Nephron progenitor cell (in vitro differentiated cells): ENCODE measurements at places on chromosomes 6 and 20.

- H3K27ac ChIP-seq = peak overlapping the region; percentile 19
- H3K36me3 ChIP-seq = peaks cover 11% of the 10 kb centered on the region
- peak overlapping the region; percentile 88 for H3K4me3 ChIP-seq
- peaks cover 10% of the 10 kb centered on the region for H3K27me3 ChIP-seq
- no peak for DNase-seq
- H3K4me1 ChIP-seq = peaks cover 44% of the 10 kb centered on the region
Measured at GRCh38 chr6:41938590-41939175, 2.9 kb downstream of the CCND3 start.

DNA sequence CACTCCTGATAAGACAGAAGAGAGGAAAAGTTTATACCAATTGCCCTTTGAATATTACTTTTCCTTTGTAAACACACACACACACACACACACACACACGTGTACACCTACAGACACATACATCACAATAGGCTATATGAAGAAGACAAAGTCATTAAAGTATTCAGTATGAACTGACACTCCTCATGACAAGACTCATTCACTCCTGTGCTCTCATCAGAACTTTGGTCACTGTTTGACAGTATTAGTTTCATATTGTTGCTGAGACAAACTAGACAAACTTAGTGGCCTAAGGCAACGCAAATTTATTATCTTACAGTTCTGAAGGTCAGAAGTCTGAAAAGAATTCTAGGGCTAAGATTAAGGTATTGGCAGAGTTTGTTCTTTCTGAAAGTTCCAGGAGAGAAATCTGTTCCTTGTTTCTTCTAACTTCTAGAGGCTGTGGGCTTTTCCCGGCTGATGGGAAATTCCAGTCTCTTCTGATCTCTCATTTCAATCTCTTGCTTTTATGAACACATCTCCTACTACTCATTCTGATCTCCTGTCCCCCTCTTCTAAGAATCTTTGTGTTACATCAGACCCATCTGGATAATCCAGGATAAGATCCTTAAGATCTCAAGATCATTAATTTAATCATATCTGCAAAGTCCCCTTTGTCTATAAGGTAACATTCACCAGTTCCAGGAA lies 171.3 kb downstream of the HACE1 start:
- no peak for DNase-seq
- peak overlapping the region; percentile 89 for H3K27ac ChIP-seq
- no peaks in the 10 kb centered on the region for H3K27me3 ChIP-seq
- H3K4me3 ChIP-seq = no peak overlapping the region

DNA sequence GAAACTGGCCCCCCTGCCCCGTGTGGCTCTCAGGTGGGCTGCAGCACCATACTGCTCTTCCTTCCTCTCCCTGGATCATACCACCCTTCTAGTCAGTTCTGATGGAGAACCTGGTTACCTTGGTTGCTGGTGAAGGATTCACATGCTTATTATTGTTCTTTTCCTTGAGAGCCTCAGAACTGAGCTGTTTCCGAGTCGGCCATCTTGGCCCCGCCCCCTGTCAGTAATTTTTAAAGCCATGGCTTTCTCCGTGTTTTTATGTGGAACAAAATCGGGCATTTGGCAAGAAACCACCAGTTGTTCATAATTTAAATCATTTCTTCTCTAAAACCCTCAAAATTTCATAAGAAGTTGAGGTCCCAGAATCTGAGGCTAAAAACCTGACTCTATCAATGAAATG lies 493.8 kb downstream of the NKAIN2 start:
- no peak overlapping the region for H3K27ac ChIP-seq
- peaks cover 11% of the 10 kb centered on the region for H3K4me1 ChIP-seq
- H3K27me3 ChIP-seq = no peaks in the 10 kb centered on the region
- peaks cover 6% of the 10 kb centered on the region for H3K36me3 ChIP-seq

DNA sequence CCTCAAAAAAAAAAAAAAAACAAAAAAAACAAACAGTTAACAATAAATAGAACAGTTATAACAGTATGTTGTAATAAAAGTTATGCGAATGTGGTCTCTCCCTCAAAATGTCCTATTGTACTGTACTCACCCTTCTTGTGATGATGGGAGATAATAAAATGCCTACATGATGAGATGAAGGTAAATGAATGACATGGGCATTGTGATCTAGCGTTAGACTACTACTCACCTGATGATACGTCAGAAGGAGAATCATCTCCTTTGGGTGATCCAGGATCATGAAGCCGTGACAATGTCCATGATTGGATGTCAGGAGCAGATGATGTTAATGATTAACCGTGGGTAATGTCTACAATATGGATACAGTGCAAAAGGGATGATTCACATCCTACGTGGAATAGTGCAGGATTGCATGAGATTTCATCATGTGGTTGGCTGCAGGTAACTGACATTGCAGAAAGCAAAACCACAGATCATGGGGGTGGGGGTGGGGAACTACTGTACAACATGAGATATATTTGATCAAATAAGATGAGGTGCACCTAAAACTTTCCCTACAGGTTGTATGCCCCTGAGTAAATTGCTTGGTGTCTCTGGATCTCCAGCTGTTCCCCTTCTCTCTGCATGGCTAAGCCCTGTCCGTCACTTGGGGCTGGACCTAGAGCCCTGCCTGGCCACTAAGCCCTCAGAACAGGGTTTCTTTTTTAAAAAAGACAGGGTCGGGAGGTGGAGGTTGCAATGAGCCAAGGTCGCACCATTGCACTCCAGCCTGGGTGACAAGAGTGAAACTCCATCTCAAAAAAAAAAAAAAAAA lies 6.2 kb upstream of the RBCK1 start:
- no peak overlapping the region for H3K27ac ChIP-seq
- H3K27me3 ChIP-seq = peaks cover 17% of the 10 kb centered on the region
- H3K36me3 ChIP-seq = peaks cover 4% of the 10 kb centered on the region
- peaks cover 15% of the 10 kb centered on the region for H3K4me1 ChIP-seq

DNA sequence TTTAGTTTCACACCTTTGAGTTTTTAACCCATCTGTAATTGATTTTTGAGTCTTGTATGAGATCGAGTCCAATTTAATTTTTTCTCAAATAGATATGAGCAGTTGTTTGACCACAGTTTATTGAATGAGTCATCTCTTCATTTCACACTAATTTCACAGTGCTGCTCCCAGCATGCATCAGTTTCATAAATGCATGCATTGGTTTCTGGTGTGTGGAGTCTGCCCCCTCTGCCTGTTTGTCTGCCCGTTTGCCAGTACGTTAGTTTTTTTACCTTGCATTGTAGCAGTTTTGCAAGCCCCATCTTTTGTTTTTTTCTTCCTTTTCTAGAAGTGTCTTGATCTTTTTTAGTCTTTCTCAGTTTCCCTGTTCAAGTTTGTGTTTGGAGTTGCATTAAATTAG lies 11.9 kb downstream of the SLX4IP start:
- no peaks in the 10 kb centered on the region for H3K36me3 ChIP-seq
- H3K4me1 ChIP-seq = no peaks in the 10 kb centered on the region
